Foreskin melanocyte (primary cell): ENCODE measurements at places on chromosomes 5 and 9.

GRCh38 chr9:32596096-32596865 lies 23.3 kb upstream of the NDUFB6 start:
- DNase-seq: peak; percentile 62

DNA sequence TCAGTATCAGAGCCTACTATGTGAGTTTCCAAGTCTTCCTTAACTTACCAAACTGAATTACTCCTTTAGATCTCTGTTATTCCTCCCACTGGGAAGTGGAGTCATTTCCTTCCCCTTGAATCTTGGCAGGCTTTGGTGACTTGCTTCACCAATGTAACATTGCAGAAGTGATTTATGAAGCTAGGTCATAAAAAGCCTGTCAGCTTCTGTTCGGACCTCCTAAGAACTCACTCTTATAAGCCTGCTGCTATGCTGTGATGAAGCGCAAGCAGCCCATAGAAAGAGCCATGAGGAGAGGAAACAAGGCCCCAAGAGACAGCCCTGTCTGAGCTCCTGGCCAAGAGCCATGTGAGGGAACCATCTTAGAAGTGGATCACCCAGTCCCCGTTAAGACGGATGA lies 14.2 kb upstream of the FOXB2 start:
- no peak for DNase-seq

DNA sequence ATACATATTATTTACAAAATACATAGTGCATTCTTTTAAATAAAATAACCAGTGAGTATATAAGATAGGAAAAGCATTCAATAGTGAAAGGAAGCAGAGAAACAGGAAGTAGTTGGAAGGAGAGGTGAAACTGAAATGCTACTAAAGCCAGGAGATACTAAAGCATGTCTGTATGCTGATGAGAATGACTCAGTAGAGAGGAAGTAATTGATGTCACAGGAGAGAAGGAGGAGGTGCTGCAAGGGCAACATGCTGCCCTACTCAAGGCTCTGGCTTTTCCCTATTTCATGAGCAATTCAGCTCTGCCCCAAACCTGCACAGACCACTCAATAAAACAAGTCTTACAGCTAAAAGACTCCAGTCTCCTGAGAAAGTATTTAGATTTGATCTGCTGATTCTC lies 108.5 kb upstream of the TXNDC8 start:
- no peak for DNase-seq

GRCh38 chr5:33282696-33283095 lies 158.1 kb upstream of the TARS1 start:
- DNase-seq: no peak

DNA sequence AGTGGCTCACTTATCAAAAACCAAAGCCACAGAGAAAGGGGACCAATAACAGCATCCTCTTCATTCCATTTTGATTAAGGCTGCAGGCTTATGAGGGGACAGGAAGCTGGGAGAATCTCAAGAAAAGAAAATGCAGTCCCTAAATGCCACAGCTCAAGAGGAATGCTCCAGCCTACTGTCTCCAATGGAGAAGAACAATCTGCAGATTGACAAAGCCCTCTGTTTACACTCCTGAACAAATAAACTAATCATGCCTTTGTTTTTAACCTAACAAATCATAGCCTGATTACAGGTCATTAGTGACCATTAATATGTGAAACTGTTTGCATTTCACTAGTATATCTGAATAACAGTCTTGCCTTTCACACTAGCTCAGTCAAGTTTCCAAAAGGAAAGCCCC lies 26.5 kb downstream of the PPP2R2B start:
- no peak for DNase-seq

GRCh38 chr5:35031276-35031675 lies 16.5 kb downstream of the AGXT2 start:
- no peak for DNase-seq

DNA sequence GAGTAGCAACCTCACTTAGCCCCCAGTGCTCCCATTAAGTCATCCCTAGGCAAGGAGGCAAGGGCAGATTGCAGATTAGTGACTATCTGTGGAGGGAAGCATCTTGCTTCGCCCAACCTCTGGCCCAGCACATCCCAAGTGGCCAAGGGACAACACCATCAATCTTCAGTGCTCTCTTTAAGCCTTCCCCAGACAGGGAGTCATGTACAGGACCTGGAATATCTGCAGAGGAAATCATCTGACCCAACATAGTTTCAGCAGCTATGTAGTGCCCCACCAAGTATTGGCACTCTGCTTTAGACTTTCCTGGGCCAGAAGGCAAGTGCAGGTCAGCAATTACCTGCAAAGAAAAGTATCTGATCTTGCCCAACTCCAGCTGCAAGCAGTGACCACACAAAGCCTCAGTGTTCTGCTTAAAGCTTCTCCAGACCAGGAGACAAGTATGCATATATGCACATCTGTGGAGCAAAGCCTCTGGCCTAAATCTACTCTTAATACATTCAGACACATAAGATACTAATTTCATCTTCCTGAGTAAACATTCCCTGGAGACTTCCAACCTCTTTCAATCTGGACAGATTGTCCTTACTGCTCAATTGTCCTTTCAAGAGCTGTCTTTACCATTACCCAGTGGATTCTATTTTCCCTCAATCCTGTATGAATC lies 224.8 kb upstream of the VLDLR start:
- no peak for DNase-seq

- no peak for DNase-seq
These were observed 126.2 kb downstream of the SAXO1 start for GRCh38 chr9:18906656-18907395.

DNA sequence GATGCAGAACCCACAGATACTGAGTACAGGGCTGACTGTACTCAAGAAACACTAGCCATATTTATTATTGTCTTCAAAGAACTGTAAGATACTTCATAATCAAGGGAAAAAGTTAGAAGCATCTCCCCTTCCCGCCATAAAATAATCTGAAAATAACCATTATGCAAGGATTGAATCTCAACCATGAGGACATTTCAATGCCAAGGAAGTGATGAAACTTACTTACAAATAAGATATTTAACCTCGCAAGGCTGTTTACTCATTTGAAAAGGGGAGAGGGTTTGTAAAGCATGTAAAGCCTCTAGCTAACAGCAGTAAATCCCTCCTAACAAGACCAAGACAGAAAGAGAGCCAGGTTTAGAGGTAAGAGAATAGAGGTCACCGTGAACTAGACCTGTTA lies 6.3 kb downstream of the MYO10 start:
- DNase-seq: no peak

GRCh38 chr9:79674052-79674777 lies 102.5 kb downstream of the TLE4 start:
- DNase-seq: no peak
